ENCODE measurements at places on chromosomes 11 and 22.

DNA sequence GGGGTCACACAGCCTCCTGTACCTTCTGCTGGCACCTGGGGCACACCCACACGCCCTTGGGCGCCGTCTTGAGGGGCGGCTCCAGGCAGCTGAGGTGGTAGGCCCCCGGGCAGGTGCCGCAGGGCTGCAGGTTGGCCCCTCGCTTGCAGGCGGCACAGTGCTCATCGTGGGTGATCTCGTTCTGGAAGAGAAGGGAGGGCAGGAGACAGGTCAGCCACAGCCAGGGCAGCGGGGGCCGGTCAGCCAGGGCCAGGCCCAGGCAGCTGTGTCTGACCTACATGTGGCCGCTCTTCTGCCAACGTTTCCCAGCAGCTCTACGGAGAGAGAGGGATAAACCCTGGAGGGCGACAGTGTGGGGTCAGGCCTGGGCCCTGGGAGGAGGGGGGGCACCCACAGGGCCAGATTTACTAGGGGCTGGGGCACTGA is 121.9 kb downstream of the PHF21B start:
- no peak for DNase-seq

GRCh38 chr11:16336204-16336603 is 20.1 kb downstream of the SOX6 start:
- no peak for DNase-seq

DNA sequence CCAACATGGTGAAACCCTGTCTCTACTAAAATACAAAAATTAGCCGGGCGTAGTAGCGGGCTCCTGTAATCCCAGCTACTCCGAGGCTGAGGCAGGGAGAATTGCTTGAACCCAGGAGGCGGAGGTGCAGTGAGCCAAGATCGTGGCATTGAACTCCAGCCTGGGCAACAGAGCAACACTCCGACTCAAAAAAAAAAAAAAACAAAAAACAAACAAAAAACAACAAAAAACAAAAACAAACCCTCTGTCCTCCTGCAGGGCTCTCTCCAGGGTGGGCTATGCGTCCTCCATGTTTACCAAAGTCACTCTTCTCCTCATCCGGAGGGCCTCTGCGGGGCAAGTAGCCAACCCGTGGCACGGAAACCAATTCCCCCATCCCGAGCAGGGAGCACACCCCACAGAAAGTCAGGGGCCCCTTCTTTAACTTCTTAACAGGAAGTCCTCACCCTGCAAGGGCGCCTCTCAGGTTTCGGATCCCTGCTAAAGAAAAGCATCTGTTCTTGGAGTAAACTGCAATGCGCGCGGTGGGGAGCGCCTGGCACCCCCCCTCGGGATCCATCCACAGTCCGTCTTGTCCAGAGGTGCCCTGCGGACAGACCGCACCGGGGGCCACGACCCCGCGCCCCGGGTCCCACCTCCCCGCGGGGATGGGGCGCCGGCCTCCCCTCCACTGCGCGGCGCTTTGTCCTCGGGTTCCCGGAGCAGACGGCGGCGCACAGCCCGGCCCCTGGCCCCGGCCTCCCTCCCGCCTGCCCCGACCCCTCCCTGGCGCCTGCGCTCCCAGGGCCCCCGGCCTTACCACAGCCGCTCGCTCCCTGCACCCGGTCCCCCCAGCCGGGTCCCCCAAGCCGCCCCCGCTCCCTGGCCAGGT is 712 bp downstream of the CERK start:
- no peak for DNase-seq

GRCh38 chr22:33144721-33145120 is 86.5 kb upstream of the SYN3 start:
- DNase-seq, result no peak

DNA sequence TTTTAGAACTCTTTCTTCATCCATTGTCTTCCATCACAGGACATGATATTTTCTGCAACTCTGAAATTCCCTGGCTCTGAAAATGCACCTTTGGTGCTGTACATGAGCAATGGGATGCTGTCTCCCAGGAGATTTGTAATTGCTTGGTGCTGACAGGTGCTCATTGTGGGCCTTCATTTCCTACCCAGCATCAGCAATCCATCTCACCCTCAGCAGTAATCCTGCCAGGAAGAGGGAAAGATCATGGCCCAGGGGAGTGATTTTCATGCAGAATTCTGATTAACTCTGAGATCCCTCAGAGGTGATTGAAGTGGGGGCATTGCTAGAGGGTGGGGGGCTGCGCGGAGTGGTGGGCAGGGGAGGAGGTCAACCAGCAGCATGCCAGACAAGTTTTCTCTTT is 651.7 kb downstream of the NELL1 start:
- DNase-seq, result no peak

DNA sequence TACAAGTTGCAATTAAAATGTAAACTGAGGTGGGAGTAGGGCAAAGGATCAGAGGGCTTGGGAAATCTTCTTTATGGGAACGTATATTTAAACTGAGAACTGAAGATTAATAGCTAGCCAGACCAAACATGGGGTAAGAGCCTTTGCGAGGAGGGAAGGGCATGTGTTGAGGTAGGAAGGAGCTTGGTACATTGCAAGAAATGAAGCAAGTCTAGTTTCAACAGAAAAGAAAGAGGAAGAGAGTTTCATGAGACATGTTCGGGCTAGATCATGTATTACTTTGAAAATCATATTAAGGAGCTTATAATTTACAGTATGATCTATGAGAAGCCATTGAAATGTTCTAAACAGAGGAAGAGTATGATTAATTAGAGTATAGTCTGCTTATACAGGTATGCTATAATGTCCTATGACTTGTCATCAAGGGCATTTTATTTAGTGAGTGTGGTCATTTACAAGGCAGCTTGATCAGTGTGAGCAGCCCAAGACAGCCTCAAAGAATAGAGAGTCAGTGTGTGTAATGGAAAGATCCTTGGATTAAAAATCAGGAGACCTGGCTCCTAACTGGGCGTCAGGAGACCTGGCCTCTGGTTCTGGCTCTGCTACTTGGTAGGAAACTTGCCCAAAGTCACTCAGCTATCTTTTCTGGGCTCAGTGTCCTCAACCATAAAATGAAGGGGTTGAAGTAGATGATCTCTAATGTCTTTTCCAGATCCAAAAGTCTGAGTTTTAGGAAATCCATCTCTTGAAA is 10.9 kb downstream of the GAS2 start:
- DNase-seq, result no peak

GRCh38 chr22:23047742-23048141 is 22.6 kb upstream of the GNAZ start:
- no peak for DNase-seq

GRCh38 chr22:30326255-30326705 is 461 bp downstream of the TBC1D10A start:
- no peak for DNase-seq

DNA sequence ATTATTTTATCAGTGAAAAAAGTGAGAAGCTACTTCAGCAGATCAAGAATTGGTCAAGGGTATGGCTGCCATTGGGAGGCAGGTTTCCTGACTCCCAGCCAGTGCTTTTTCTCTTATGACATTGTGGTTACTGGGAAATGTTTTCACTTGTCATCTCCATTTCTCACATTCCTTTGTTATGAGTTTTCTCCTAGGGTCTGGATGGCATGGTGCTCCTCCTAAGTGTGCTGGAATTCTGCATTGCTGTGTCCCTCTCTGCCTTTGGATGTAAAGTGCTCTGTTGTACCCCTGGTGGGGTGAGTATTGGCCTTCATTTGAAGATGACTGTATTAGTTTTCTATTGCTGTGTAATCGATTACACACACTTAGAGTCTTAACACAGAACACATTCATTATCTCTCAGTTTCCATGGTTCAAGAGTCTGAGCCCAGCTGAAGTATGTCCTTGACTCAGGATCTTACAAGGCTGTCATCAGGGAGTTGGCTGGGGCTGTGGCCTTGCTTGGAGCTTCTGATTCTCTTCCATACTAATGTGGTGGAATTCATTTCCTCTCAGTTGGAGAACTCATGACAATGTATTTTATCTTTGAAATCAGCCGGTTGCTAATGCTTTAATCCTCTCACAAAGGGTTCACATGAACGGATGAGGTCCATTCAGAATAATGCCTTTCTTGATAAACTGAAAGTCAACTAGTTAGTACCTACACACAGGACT is 21.0 kb upstream of the MS4A6E start:
- no peak for DNase-seq

GRCh38 chr11:23023319-23023718 is 163.0 kb upstream of the CCDC179 start:
- DNase-seq, result no peak

DNA sequence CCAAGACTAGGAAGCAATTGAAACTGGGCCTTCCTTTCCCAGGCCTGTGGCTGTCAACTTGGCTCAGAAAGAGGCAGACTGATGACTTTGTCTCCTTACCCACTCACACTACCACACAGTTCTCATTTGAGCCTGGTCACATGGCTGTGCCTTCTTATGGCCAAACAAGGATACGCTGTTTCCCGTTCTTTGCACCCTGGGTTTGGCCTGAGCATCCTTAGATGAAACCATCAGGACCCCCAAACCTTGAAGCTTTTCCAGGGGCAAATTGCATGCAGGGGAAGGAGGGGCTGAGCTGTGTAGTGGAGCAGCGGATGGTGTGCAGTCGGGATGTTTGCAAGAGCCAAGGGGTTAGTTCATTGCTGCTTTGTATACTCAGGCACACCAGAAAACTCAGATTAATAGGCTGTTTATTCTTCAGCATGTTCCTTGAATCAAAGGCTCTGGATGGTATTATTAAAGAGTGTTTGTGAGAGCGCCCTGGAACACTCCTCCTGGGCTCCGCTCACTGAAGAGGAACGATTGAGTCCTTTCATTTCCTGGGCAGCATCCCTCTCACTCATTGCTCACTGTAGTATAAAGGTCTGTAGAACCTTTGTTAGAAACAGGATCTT is 69.8 kb downstream of the ARFGAP2 start:
- DNase-seq, result no peak

GRCh38 chr11:102611291-102611690 is 13.8 kb downstream of the MMP20 start:
- no peak for DNase-seq

- DNase-seq, result no peak
Observed at GRCh38 chr11:68040957-68041591, 2.2 kb downstream of the TCIRG1 start.
